ENCODE measurements at places on chromosomes 2 and 18.
A peak's percentile ranks its signal among the peaks of the same experiment; 100 is the strongest.

- no peak for DNase-seq
Observed at GRCh38 chr2:147524912-147525311, 319.9 kb upstream of the ACVR2A start.

- DNase-seq, result peak; percentile 71
Observed at GRCh38 chr2:96342085-96342484, 6.5 kb downstream of the NCAPH start.

- no peak for DNase-seq
Observed at GRCh38 chr2:194819367-194819766, 837.7 kb upstream of the SLC39A10 start.

GRCh38 chr2:206512999-206513398, 69.7 kb downstream of the ADAM23 start:
- no peak for DNase-seq

All from GM12865 (cell line).